Bone marrow (tissue), 2 donors: ENCODE measurements at places on chromosomes 2 and 18.

DNA sequence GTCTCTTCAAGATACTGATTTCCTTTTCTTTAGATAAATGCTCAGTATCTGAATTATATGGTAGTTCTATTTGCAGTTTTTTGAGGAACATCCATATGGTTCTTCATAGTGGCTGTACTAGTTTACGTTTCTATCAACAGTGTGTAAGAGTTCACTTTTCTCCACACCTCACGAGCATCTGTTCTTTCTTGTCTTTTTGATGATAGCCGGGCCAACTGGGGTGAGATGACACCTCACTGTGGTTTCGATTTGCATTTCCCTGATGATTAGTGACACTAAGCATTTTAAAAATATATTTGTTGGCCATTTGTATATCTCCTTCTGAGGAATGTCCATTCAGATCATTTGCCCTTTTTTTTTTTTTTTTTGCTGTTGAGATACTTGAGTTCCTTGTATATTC is 458.8 kb downstream of the SETBP1 start:
- no peak for DNase-seq

DNA sequence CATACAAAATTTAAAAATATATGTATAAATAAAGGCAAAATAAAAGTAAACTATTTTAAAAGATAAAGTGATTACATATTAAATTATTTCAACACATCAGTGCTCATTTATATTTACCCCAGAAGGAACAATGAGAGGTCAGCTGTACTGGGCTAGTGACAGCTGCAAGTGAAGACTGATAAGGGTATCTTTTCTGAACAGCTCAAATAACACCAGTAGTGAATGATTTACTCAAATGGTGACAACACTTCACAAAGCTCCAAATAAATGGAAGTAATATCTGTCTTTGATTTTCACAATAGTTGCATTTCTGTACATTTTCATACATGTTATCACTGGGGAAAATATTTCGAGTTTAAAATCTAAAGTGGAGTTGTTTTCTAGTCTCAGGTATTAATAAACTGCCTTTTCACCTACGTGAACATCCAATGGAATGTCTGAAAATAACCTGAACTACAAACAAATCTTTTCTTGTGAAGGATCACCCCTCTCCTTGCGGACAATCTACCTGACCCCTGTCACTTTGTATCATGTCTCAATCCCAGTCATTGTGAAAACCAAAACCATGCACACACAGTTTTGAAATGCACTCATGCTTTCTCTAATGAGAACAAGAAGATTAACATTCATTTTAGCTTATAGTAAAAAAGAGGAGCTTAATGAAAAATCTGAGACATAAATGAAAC is 1928.8 kb upstream of the CELF4 start:
- no peak for DNase-seq

- DNase-seq = no peak
Observed at GRCh38 chr18:77248873-77249568, 627 bp upstream of the GALR1 start.

DNA sequence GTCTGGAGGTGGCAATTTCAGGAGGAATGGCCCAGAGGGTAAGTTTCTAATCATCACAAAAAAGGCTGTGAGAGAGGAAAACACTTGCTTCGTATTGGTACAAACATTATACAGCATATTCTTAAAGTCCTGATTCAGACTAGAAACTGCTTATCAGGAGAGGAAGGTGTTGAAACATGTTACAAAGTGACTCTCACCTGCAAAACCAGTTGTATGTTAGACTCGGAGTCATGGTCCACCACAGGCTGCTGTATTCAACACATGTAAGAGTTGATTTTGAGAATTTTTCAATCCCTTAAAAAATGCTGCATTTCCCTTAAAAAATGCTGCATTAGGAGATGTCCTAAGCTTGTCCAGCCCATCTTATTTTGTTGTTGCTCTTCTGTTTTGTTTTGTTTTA is 61.5 kb downstream of the MBP start:
- DNase-seq = no peak

DNA sequence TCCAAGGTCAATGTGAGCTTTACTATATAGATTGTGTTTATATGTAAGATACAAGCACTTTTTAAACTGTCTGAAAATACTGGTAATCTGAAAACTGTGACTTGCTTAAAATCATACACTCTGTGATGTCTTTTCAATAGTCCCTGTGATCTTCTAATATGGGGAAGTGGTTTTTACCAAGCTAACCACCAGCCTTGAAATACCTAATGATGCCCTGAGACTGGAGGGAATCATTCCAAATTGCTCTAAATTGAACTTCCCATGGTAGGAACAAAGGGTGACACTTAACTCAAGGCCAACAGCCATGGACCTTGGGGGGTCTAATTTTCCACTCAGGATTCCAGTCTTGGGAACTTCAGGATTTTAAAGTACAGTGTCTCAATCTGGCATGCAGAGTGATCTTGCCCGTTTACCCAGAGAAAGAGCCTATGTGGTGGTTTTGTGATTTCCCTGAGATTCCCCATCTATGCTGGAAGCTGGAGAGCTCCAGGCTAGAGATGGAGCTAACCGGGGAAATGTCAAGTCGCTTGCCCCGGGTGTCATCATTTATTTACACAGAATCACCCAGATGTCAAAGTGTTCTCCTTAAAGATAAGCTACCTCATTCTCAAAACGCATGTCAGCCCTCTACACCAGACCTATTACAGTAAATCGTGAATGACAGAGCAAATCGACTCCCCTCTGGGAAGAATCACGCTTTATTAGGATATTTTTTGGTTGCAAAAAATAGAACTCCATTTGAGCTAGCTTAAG is 198.5 kb downstream of the SP3 start:
- no peak for DNase-seq

GRCh38 chr18:63889626-63890025 is 2.1 kb downstream of the SERPINB2 start:
- no peak for DNase-seq

DNA sequence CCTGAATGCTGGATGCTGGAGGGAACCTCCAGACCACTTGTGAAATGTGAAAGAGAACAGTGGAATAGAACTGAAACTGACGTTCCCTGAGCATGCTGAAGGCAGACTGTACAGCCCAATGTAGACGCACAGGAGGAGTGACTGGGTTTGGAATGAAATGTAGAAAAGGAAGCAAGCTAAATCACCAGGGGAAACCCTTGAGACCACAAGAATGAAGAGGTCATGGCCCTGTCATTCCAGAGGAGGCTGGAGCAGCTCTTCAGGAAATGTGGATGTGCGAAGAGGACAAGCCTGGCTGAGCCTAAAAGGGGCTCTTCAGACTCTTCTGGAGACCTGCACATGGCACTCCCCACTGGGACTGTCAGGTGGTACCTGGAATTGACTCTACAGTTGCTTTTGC is 118.5 kb upstream of the ALPP start:
- no peak for DNase-seq

GRCh38 chr2:54419388-54419787 is 36.7 kb upstream of the SPTBN1 start:
- no peak for DNase-seq

DNA sequence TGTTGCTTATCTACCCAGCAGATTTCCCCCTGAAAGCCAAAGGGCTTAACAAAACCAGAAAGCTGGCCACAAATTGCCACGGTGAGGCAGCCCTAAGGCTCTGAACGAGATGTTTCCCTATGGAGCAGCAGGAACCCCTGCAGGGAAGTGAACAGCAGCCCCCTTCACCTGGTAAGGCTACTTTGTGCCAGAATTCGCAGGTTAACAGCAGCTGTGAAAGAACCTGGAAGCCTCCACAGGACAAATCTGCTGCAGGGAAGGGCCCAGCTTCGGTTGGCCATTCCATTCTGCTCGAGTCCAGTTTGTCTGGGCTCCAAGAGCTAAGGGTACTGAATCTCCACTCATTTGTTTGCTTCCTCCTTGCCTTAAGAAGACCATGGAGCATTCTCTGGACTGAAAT is 175.3 kb downstream of the PDE11A start:
- no peak for DNase-seq

DNA sequence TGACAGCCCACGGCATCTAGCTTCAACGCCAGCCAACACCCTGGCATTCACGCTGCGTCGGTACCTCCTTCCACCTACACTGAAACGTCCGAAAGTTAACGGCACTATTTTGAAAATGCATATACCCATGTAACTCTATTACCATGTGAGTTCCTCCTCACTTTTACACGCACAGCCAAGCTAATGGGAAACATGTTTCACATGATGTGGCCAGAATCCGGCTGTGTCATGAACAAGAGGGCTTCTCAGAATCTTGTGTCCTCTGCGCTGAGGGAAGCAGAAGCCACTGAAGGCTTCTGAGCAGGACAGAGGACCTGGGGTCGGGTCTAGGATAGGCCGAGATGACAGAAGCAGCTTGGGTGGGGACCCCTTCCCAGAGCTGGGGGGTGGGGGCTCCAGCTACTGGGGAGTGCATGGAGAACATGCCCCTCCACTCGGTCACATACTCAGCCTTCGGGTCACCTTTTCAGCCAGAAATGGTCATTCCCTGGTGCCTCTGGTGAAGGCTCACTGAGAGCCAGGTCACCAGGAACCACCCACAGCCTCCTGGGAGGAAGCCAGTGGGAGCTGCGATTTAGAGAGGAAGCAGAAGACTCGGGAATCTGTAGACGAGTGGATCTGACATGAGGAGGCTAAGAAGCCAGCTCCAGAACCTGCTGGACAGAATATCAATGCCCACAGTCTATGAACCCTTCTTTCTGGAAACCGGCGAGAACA is 41.5 kb downstream of the HDAC4 start:
- DNase-seq = no peak

DNA sequence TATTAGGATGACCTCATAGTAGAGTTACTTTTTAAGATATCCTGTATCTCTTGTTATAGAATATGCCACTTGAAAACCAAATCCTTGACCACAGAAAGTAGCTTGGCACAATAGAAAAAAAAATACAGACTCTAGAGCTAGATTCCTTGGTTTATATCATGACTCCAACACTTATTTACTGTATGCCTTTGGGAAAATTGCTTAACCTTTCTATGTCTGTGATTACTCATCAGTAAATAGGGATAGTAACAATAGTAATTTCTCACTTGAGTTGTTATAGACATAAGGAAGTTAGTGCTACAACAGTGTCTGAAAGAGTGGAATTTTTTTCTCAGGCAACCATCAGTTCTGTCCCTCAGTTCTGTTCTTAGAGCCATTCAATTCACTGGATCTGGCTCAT is 193.8 kb downstream of the GULP1 start:
- no peak for DNase-seq

DNA sequence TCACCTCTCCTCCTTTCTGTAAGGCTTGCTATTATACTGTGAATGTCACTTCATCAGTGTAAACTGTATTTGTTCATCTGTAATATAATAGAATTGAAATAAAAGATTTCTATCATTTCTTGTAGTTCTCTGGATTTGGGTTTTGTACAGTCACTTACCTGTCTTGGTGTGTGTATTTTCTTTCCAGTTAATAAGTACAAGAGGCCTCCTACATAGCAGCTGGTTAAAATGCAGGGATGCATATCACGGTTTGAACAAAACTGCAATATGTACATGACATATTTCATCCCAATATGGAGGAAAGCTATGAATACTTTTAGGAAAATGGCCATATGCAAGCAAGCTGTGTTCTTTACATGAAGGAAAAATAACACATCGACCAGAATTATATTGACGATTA is 5.4 kb upstream of the STAT1 start:
- no peak for DNase-seq

DNA sequence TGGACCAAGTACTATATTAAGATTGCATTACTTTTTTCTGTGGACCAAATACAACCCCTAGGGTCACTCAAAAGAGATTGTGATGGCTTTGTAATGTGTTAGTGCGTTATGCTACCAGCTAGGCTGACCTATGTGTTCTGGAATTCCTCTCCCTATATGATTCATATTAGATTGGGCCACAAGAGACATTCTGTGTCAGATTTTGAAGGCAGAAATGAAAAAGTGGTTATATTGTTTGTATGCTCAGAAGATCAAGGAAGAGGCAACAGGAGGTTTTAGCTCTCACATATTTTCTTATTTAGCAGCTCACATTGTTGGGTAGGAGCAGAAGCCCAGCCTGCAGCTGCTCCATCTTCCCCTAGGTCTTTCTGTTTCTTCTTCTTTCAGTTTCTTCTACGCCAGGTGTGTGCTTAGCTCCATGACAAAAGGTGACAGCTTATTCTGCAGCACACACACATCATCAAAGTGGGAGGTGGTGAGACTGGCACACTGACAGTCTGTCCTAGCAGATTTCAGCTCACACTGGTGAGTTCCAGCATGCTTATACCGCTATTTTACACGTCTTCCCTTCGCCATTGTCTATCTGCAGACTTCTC is 156.8 kb upstream of the UBE2E3 start:
- DNase-seq = no peak

DNA sequence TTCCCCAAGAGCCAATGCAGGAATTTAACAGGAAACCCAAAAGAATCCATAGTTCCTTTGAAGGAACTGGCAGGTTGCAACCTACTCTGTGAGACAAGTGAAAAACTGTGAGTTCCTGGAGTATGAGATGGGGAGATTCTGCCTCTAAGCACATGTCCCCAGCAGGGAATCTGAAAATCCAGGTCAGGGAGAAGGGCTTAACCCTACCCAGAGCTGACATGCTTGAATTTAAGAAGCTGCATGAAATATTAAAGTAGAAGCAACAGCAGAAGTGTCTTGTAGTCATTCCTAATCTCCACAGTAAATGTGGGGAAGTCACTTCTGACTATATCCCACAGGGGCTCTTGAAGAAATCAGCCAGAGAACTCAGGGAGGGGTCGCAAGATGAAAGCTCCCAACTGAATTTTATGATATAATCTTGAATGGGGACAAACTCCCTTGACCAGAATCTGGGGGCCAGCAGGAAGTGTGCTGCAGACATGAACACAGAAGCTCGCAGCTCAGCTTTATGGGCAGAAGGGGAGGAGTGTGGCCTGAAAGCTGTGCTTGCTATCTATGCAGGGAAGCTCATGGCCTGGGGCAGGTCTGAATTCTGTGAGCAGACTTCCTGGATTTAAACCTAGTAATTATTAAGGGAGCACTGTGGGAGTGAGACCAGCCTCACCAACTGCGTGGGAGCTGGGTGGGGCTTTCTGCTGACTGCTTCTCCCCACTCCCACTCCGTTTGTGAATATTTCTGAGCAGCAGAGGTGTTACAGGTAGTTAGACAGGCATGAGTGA is 184.1 kb upstream of the KYNU start:
- no peak for DNase-seq

DNA sequence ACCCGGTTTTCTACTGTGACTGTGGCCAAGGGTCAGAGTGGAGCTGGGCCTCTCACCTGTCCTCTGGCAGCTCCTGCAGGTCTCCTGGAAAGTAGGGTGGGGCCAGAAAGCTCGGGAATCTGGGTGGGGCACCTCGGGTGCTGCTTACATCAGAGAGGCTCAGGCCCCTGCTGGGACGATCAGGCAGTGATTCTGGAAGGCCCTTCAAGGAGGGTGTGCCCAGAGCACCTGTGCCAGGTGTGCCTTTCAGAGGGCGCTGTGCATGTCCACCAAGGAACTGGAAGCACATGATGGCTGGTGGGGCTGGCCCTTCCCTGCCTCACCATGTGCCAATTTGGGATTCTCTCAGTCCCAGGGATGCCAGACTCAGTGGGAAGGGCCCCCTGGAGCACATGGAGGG is 44.0 kb downstream of the ATP6V1C2 start:
- no peak for DNase-seq

- DNase-seq = no peak
Observed at GRCh38 chr18:73168236-73168635, 300.4 kb upstream of the NETO1 start.
